ENCODE measurements at places on chromosomes 2 and 18. TPM values are rescaled to one million over a fixed set of nuclear protein-coding genes. Genes with fewer than 3 reads are reported as not detected.

DNA sequence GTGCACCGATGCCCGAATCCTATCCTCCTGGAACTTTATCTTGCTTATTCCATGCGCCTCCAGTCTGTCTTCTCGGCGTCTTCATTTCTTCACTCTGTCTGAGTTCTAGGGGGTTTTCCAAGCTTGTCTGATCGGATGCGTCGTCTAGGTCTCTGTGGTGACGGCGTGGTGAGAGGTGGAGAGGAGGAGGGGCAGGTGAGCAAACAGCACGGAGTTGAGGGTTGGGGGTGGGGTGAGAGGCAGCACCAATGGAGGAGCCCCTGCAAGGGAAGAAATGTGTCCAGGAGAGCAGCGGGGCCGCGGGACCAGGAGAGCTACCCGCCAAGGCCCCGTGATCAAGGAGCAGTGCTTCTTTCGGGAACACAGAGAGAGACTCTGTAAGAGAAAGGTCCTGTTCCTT is 131.3 kb upstream of the TWIST2 start:
- H3K27ac ChIP-seq = no peak overlapping the region
- H3K4me3 ChIP-seq = no peak overlapping the region
- H3K27me3 ChIP-seq = no peaks in the 10 kb centered on the region
- no peaks in the 10 kb centered on the region for H3K4me1 ChIP-seq
- no peak for DNase-seq

DNA sequence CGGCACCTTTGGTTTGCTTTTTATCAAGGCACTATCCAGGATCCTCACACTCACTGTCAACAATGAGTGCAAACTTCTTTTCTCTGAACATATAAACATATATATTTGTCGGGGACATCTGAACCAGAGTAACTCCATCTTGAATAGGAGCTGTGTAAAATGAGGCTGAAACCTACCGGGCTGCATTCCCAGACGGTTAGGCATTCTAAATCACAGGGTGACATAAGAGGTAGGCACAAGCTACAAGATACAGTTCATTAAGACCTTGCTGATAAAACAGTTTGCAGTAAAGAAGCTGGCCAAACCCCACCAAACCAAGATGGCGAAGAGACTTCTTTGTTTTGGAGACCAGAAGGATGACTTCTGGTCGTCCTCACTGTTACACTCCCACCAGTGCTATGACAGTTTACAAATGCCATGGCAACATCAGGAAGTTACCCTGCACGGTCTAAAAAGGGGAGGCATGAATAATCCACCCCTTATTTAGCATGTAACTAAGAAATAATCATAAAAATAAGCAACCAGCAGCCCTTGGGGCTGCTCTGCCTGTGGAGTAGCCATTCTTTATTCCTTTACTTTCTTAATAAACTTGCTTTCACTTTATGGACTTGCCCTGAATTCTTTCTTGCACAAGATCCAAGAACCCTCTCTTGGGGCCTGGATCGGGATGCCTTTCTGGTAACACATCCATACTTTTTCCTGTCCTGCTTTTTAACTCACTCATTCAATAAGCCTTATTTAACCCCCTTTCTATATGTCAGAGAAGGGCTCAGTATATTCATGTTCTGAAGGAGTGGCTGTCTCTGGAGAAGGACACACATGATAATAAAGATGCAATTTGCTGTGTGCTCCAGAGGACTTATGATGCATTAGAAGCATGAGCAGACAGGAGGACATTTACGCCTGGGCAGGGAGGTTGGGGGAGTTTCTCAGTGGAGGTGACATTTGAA is 65.4 kb downstream of the TACR1 start:
- H3K36me3 ChIP-seq = no peaks in the 10 kb centered on the region
- no peak for DNase-seq
- H3K4me1 ChIP-seq = no peaks in the 10 kb centered on the region
- no peak overlapping the region for H3K4me3 ChIP-seq
- no peaks in the 10 kb centered on the region for H3K27me3 ChIP-seq
- H3K27ac ChIP-seq = no peak overlapping the region

DNA sequence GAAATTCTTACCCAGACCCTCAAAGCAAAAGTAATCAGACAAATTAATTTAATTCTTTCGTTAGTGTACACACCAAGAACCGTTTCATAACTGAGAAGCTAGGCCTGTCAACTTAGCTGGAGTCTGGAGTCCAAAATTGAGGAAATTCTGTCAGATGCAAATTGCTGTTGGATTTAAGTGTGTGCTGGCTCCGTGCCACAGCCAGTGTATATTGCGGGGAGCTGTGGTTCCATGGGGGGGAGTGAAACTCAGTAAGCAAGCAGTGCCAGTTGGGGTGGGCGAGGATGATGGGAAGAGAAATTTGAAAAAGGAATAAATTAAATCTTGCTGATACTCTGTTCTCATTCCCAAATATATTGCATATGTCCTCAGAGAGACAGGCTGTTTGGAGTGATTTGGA is 4.0 kb downstream of the ARPC2 start:
- no peak overlapping the region for H3K4me3 ChIP-seq
- peaks cover 19% of the 10 kb centered on the region for H3K4me1 ChIP-seq
- H3K36me3 ChIP-seq = peaks cover 10% of the 10 kb centered on the region
- H3K27me3 ChIP-seq = no peaks in the 10 kb centered on the region
- peak; percentile 80 for DNase-seq

GRCh38 chr2:156756516-156756915 is 320.3 kb downstream of the GPD2 start:
- H3K36me3 ChIP-seq = no peaks in the 10 kb centered on the region
- no peak overlapping the region for H3K4me3 ChIP-seq
- H3K27ac ChIP-seq = no peak overlapping the region
- no peaks in the 10 kb centered on the region for H3K27me3 ChIP-seq
- H3K4me1 ChIP-seq = no peaks in the 10 kb centered on the region

- H3K27ac ChIP-seq = no peak overlapping the region
- no peak overlapping the region for H3K4me3 ChIP-seq
- H3K36me3 ChIP-seq = peaks cover 34% of the 10 kb centered on the region
- no peak for DNase-seq
- no peaks in the 10 kb centered on the region for H3K27me3 ChIP-seq
Measured at GRCh38 chr2:131029812-131030211, 63.4 kb downstream of the FAM168B start.

DNA sequence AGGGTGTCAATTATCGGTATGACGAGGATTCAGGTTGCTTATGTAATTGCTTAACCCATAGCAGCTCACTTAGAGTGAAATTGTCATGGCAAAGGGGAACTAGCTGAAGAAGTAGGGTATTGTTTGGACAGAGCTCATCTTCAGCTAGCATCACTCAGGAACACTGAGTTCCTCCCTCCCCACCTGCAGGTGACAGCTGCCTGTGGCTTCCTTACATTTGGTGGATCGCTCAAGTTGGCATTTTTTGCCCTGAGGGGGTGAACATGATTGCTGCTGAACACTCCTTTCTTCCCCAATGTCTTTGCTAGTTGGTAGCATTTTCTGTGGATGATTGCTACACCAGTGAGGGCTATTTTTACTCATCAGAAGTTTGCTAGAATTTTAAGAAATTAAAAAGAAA is 86.7 kb upstream of the THUMPD2 start:
- H3K27ac ChIP-seq = no peak overlapping the region
- H3K4me3 ChIP-seq = no peak overlapping the region
- no peaks in the 10 kb centered on the region for H3K27me3 ChIP-seq

DNA sequence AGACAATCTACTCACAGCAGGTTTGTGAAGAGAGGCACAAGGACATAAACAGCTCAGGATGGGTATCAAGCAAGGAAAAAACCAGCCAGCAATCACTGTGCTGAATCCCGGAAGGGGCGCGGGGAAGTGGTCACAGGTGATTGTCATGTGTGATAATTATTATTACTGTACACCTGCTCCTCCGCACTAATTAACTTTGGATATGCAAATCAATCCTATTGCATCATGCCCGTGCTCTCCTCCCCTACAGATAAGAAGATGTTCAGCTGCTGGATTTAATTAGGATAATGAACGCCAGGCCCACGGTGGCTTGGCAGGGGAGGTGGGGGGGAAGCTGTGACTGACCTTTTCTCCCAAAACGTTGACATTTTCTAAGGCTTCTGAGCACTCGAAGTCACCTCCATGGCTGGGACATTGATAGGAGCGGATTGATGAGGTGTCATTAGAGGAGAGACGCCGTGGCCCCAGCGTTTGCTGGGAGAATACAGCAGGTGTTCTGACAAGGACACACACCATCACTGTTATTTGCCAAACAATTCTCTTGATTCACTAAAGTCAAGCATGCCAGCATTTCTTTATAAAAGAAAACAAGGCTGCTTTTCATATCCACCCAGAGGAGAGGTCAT is 160.3 kb upstream of the VRK2 start:
- H3K27me3 ChIP-seq = no peaks in the 10 kb centered on the region
- no peaks in the 10 kb centered on the region for H3K36me3 ChIP-seq
- DNase-seq = no peak

DNA sequence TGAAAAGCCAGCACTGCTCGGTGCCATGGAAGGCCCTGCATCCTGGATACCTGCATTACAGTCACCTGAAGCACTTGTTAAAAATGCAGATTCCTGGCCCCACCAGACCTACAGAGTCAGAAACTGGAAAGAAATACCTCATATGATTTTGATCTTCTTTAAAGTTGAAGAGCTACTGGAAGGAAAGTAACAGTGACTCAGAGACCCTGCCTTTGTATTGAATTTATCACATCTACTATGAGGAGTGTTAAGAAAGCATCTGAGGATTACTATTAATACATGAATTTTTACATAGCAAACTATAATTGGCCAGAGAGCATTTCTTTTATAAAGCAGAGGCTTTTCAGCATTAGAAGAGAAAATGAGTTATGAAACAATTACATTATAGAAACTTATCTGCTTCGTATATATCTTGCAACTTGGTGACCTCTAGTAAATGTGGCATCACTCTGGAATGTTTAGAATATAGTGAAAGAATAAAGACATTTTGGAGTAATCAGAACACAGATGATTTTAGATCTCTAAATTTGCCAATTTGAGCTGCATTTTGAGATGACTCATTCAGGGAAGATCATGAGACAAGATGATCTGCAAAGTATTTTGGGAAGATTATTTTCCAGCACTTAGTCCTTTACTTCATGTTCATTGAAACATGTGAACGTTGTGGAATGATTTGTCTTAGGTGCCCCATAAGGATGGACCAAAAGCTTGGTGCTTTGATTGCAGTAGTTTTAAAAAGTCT is 12.2 kb downstream of the PTPRM start:
- H3K27ac ChIP-seq = no peak overlapping the region
- peaks cover 3% of the 10 kb centered on the region for H3K4me1 ChIP-seq
- no peak for DNase-seq
- no peaks in the 10 kb centered on the region for H3K36me3 ChIP-seq
- no peaks in the 10 kb centered on the region for H3K27me3 ChIP-seq

GRCh38 chr2:104853534-104854497 is at the start of gene POU3F3:
TSS of gene POU3F3 (plus strand) at chr2:104854115. CDS start at chr2:104855511, 1,396 bp downstream.
- peaks cover 14% of the 10 kb centered on the region for H3K36me3 ChIP-seq
- DNase-seq = peak; percentile 99
- H3K4me3 ChIP-seq = peak within 1 kb of the TSS; percentile 69
- H3K4me1 ChIP-seq = peaks cover 22% of the 10 kb centered on the region
- peak within 1 kb of the TSS; percentile 95 for H3K27ac ChIP-seq

- DNase-seq = no peak
- H3K36me3 ChIP-seq = no peaks in the 10 kb centered on the region
- H3K4me3 ChIP-seq = no peak overlapping the region
- no peaks in the 10 kb centered on the region for H3K27me3 ChIP-seq
- H3K27ac ChIP-seq = no peak overlapping the region
Measured at GRCh38 chr2:7825591-7826312, 856.1 kb upstream of the ID2 start.

- no peak overlapping the region for H3K27ac ChIP-seq
- H3K36me3 ChIP-seq = peaks cover 38% of the 10 kb centered on the region
- H3K4me3 ChIP-seq = no peak overlapping the region
- no peaks in the 10 kb centered on the region for H3K27me3 ChIP-seq
- DNase-seq = no peak
- peaks cover 33% of the 10 kb centered on the region for H3K4me1 ChIP-seq
Measured at GRCh38 chr2:7019191-7019590, 102.0 kb downstream of the RNF144A start.

GRCh38 chr2:14401873-14402272 is 230.6 kb upstream of the LRATD1 start:
- no peaks in the 10 kb centered on the region for H3K27me3 ChIP-seq
- H3K27ac ChIP-seq = no peak overlapping the region
- DNase-seq = no peak
- H3K4me1 ChIP-seq = no peaks in the 10 kb centered on the region

DNA sequence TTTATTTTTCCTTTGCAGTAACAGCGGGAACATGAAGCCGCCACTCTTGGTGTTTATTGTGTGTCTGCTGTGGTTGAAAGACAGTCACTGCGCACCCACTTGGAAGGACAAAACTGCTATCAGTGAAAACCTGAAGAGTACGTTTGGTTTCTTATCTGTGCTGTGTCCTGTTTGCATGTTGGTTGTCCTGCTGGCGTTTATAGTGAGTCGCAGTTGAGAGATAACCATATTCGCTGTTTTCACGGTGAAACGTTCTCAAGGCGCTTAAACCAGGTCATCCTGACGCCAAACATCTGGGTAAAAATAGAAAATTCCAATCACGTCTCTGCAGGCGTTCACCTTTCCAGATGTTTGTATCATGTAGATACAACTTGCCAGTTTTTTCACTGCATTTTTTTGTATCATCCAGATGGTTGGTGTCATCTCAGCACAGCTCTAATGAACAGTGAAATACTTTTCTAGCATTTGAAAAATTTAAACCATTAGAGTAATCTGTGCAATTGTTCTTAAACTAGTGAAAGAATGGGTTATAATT is 21.2 kb downstream of the CLUL1 start:
- H3K36me3 ChIP-seq = no peaks in the 10 kb centered on the region
- no peak overlapping the region for H3K4me3 ChIP-seq
- H3K27me3 ChIP-seq = no peaks in the 10 kb centered on the region

GRCh38 chr2:219733106-219733505 is 105.7 kb downstream of the SLC4A3 start:
- peaks cover 4% of the 10 kb centered on the region for H3K4me1 ChIP-seq
- no peak overlapping the region for H3K27ac ChIP-seq
- DNase-seq = no peak
- H3K4me3 ChIP-seq = no peak overlapping the region
- H3K27me3 ChIP-seq = no peaks in the 10 kb centered on the region
- H3K36me3 ChIP-seq = no peaks in the 10 kb centered on the region

- H3K4me1 ChIP-seq = peaks cover 10% of the 10 kb centered on the region
- DNase-seq = no peak
- H3K36me3 ChIP-seq = no peaks in the 10 kb centered on the region
Measured at GRCh38 chr2:149037851-149038250, 648 bp upstream of the LYPD6B start.

GRCh38 chr2:120470041-120470965 is 124.4 kb downstream of the INHBB start:
- peaks cover 10% of the 10 kb centered on the region for H3K27me3 ChIP-seq
- peaks cover 20% of the 10 kb centered on the region for H3K4me1 ChIP-seq
- no peak overlapping the region for H3K27ac ChIP-seq
- DNase-seq = no peak

Gene FASTKD2
- polyA plus RNA-seq = 21.0 TPM

Gene NPHP1
- polyA plus RNA-seq = 9.9 TPM

Gene DHRS9
- polyA plus RNA-seq = 8.9 TPM

Gene HDLBP
- 270 TPM for polyA plus RNA-seq

Gene SPATA3
- polyA plus RNA-seq = not detected

Gene RETREG2
- polyA plus RNA-seq = 188 TPM

Gene LIMS1
- polyA plus RNA-seq = 34.6 TPM

Gene SERPINB12
- not detected for polyA plus RNA-seq

Gene IL18R1
- 0.71 TPM for polyA plus RNA-seq

Measured in spinal cord (tissue), 10 donors.